ENCODE measurements at places on chromosomes 6 and 20.

DNA sequence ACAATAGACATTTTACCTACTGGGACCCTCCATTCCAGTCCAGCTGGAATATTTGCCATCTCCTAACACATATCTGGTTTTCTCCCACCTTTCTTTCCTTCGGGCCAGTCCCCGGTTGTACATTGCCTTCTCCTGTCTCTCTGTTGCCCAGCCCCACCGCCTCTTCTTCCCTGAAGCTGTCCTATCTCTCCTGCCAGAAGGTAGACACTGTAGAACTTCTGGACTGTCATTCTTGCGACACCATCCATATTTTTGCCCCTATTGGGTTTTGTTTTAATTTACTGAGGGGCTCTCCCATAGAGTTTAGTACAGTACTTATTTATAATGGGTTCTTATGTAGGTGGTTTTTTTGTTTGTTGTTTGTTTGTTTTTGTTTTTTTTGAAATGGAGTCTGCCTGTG is 4.9 kb downstream of the PTK7 start:
- DNase-seq: no peak

- peak; percentile 31 for DNase-seq
These were observed 36.3 kb upstream of the SIRT5 start for GRCh38 chr6:13538084-13538483.

- peak; percentile 33 for DNase-seq
These were observed 6.6 kb upstream of the TBC1D7 start for GRCh38 chr6:13334953-13335352.

DNA sequence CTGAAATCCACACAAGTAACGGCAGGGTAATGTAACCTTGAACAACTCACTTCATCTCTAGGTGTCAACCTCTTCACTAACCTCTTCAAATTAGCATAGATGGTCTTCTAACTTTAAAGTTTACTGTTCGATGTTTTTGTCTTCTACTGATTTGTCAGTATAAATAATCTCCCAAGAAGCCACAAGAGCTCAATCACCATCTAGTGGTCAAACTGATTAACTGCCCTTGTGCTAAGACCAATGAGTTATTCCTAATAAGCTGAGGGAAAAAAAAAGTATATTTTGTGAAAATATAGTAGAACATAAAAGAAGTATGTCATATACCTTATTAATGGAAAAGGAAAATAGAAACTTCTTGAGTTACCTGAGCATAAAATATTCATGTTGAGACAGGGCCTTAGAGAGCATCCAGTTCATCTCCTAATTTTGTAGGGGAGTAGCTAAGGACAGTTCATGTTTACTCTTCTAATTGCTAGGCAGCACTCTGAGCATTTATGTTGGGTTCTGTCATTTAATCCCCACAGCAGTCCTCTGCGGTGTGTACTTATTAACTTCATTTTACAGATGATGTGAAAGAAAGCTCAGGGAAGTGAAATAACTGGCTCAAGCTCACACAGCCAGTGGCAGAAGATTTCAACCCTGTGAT is 317.1 kb downstream of the ESR1 start:
- DNase-seq: peak; percentile 44

GRCh38 chr6:111598181-111598580 is 7.5 kb downstream of the TRAF3IP2 start:
- DNase-seq: no peak

- DNase-seq: no peak
These were observed 84.8 kb upstream of the ZNF217 start for GRCh38 chr20:53678315-53678989.

DNA sequence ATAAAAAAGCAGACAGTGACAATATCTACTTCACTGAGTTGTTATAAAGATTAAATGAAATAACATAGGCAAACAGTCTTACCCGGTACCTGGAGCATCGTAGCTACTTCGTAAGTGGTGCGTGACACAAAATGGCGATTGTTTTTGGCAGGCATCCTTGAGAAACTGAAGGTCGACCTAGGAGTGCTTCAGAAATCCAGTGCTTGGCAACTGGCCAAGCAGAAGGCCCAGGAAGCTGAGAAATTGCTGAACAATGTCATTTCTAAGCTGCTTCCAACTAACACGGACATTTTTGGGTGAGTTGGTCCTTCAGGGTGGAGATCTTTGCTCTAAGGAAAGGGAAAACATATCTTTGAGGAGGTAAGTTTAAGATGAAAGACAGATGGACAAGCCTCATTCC is 4.8 kb downstream of the BPIFA2 start:
- peak; percentile 28 for DNase-seq

DNA sequence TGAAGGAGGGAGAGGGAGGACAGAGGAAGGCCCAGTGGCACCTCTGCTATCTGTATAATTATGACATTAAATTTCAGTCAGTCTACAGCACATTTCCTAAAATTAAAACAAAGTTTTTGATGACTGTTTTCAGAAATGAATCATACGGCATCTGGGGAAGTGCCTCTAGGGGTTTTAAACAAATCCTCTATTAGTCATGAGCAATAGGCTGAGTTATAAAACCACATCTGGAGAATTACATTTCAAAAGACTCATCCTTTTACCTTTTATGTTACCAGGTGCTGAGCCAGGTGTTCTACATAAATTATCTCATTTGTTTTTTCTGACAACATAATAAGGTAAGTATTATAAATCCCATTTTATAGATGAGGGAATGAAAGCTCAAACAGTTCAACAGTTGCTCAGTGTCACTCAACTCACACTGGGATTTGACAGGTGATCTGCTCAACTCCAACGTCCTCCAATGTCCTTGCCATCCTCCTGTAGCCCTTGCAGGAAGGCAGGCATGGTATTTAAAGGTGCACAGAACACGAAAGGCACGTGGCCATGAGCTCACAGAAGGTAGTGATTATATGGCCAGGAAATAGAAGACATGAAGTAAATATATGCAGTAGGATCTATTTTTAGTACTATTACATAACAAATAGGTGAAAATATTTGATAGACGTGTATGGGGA is 184.2 kb upstream of the MAN1A1 start:
- DNase-seq: peak; percentile 51

DNA sequence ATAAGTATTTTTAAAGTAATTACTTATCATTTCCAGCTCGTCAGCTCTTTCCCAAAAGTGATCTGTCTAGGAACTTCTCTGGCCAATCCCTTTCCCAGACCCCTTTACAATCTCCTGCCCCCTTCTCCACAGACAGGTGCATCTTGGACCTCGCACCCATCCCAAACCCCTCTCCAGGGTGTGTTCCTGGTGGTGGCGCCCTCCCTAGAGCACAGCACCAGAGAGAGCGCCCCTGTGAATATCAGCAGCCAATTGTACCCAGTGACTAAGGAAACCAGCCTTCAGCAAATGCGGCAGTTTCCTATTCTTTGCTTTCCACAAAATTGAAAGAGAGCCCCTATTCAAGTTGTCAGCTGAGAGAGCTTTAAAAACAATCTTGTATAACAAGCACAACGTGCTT is 157.7 kb downstream of the RNASET2 start:
- DNase-seq: no peak

- no peak for DNase-seq
These were observed 44.8 kb downstream of the MAP3K5 start for GRCh38 chr6:136747507-136747906.

- no peak for DNase-seq
These were observed 2.9 kb upstream of the SLC22A1 start for GRCh38 chr6:160118620-160119229.

- no peak for DNase-seq
These were observed 88.9 kb downstream of the HIVEP1 start for GRCh38 chr6:12101048-12101447.

DNA sequence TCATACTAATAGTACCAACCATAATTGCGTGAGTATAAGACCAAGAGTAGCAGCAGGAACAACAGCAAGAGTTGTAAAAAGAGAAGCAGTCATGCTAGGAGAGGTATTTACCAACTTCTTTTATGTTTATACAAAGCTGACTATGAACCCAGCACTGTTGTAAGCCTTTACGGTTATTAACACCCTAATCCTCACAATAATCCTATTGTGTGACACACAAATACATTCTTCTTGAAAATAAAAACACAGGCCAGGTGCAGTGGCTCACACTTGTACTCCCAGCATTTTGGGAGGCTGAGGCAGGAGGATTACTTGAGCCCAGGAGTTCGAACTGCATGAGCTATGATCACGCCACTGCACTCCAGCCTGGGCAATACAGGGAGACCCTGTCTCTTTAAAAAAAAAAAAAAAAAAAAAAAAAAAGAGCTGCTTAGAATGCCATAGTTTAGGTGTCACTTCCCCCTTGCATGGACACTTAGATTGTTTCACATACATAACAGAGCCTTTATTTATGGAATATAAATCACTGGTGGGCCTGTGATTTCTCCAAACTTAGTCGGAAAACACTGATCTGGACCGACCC is 20.2 kb downstream of the HCK start:
- DNase-seq: peak; percentile 37

DNA sequence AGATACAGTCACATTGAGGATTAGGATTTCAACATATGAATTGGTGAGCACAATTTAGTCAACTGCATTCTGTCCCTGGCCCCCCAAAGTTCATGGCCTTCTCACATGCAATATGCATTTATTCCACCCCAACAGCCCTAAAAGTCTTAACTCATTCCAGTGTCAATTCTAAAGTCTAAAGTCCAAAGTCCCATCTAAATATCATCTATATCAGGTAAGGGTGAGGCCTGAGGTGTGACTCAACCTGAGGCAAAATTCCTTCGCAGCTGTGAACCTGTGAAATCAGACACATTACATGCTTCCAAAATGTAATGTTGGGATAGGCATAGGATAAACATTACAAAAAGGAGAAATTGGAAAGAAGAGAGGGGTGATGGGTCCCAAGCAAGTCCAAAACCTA is 27.8 kb downstream of the CLIC5 start:
- DNase-seq: no peak

DNA sequence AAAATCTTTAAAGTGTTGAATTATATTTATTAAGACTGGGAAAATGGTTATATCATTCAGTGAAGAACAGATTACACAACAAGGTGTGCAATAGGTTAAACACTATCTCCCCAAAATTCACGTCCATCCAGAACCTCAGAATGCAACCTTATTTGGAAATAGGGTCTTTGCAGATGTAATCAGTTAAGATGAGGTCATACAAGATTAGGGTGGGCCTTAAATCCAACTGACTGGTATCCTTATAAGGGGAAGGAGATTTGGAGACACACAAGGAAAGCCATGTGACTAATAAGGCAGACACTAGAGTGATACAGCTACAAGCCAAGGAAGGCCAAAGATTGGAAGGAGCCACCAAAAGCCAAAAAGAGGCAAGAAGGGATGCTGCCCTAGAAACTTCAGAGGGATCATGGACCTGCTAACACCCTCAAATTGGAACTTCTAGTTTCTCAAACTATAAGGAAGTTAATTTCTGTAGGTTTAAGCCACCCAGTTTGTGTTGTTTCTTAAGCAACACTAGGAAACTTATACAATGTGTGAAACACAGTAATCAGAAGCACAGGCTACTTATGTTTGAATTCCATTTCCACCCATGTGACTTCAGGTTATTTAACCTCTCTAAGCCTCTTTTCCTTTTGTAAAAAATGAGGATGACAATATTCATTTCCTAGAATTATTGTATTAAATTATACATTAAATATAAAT is 16.9 kb downstream of the ILRUN start:
- DNase-seq: no peak

GRCh38 chr6:57242505-57242904 is 20.4 kb upstream of the RAB23 start:
- DNase-seq: no peak

DNA sequence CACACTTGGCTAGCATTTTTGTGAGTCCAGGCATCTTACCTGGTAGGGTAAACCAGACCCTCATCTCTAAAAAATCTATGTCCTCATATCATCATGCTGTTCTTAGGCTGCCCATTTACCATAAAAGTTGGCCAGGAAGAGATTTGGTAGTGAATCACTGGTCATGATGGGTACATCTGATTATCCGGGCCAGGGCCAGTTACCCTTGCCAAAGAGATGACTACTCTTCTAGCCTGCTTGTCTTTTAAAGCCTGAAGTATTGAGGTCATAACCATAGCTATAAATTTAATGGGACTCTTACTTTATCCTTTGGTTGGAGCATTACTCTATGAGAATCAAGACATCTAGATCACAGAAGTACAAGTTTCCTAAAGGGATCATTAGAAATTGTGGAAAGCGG is 276.8 kb downstream of the TENT5A start:
- DNase-seq: no peak

DNA sequence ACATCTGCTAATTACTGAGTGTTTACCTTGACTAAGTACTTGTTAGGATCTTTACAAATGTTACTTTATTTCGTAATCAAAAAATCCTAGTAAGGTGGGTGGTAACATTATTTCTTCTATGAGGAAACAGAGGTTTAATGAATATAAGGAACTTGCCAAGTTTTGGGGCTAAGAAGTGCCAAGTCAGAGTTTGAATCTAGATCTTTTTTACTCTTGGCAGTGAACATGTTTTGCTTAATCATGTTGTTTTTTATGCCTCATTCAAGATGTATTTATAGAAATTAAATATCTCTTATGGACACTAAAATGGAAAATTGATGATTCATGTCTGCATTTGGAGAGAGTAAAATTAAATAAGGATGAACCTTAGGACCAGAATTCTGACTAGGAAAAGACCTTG is 393.7 kb downstream of the UTRN start:
- no peak for DNase-seq

DNA sequence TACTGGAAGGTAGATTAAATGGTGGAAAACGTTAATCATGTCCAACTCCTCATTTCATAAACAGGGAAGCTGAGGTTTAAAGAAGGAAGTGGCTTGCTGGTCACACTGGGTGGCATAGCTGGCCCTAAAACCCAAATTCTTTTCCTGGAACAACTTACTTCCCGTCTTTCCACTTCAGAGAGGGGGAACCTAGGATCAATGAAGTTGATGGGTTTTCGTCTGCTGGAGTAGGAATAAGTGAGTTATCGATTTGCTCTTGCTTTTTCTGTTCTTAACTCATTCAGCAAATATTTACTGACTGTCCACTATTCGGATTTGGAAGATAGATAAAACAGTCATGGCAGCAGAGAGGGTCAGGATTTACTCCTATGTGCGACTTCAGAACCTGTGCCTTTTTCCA is 1.2 kb upstream of the SYS1 start:
- no peak for DNase-seq

DNA sequence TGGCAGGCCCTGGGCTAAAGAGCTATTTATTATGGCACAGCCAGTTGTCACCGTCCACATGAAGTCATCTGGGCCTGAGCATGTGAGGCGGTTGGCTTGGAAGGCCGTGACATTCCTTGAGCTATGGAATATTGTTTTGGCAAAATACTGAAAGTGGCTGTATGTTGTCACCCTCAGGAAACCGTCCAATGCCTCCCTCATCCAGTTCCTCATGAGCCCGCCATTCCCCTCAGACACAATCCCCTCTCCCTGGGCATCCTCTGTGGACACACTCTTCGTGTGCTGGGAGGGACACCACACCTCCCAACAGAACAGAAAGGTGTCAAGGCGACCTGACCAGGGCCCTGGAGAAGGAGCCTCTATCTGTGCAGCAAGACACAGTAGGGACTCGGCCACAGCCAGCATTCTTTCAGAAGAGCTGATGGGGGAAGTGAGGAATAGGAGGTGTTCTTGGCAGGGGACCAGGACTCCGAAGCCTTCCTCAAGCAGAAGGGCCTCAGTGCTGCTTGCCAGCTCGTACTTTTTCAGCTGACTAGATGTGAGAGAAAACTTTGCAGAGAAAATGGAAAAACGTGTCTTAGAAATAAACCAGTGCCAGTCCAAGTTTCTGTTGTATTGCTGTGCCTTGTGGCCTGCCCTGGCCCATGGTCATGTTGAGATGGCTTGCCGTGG is 120.5 kb downstream of the SOD2 start:
- no peak for DNase-seq

GRCh38 chr6:149060985-149061760 is 256.3 kb upstream of the TAB2 start:
- peak; percentile 59 for DNase-seq
